Activated CD4-positive, alpha-beta memory T cell treated with anti-CD3 and anti-CD28 coated beads, Interleukin-2, amount 10 ng/mL, durations not matched to agents 7 days and 5 days (primary cell): ENCODE measurements at places on chromosomes 5 and 9. TPM values are rescaled to one million over a fixed set of nuclear protein-coding genes. Genes with fewer than 3 reads are reported as not detected.

Gene PRRX2
- total RNA-seq: not detected

Gene RMRP
- 9,885 TPM for total RNA-seq

Gene PANK3
- 66.1 TPM for total RNA-seq

Gene BARX1
- total RNA-seq: 0.28 TPM

Gene ITGA2
- 11.2 TPM for total RNA-seq

Gene CNTLN
- 0.25 TPM for total RNA-seq

Gene MPDZ
- total RNA-seq: not detected

Gene EQTN
- total RNA-seq: not detected

Gene PCDHGA9
- not detected for total RNA-seq

Gene MLANA
- total RNA-seq: not detected

Gene FAM200C
- total RNA-seq: 1.0 TPM

Gene CMYA5
- 0.08 TPM for total RNA-seq

Gene GM2A
- total RNA-seq: 24.5 TPM

Gene LRRC19
- not detected for total RNA-seq

Gene ROPN1L
- 5.5 TPM for total RNA-seq

Gene ADAMTS12
- total RNA-seq: not detected

Gene AK8
- not detected for total RNA-seq

Gene BRD9
- total RNA-seq: 52.3 TPM
